ENCODE measurements at places on chromosomes 2 and 18.

- DNase-seq, result no peak
Observed at GRCh38 chr2:205909184-205909572, 176.8 kb downstream of the INO80D start.

DNA sequence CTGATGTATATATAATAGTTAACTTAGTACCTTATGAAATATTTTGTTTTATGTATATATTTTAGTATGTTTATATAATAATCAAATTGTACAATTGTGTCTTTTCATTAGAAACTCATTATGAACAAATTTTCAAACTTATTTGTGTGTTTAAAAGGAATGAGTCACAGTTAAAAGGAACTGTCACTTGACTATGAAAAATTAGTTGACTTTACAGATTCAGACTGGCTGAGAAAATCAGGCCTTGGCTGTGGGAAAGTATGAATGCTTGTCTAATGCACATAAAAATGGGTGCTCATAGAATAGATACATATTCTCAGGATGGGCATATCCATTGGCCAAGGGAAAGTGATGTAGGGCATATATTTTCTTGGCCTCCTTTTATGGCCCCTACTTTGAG is 576.8 kb downstream of the SATB2 start:
- DNase-seq, result no peak

- no peak for DNase-seq
Observed at GRCh38 chr18:51191128-51191717, 6.3 kb downstream of the MEX3C start.

- DNase-seq, result no peak
Observed at GRCh38 chr2:178775975-178776374, 31.2 kb downstream of the TTN start.

GRCh38 chr2:150532020-150532419 is 44.6 kb upstream of the RND3 start:
- DNase-seq, result no peak

GRCh38 chr2:54639609-54640008 is 83.9 kb upstream of the EML6 start:
- DNase-seq, result no peak

DNA sequence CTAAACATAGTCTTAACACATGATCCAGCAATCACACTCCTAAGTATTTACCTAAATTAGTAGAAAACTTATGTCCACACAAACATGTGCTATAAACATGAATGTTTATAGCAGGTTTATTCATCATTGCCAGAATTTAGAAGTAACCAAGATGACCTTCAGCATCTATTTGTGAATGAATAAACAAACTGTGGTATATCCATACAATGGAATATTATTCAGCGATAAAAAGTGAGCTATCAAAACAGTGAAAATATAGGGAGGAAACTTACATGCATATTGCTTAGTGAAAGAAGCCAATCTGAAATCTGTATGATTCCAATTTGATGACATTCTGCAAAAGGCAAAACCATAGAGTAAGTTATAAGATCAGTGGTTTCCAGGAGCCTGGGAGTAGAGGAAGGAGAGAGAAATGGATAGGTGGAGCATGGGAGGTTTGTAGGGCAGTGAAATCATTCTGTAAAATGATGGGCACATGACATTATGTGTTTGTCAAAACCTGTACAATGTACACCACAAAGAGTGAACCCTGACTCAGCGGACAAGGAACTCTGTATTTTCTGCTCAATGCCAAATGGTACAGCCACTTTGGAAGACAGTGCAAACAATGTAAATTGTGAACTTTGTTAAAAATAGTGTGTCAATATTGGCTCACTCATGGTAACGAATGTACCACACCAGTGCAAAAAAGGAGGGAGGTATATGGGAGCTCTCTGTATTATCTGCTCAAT is 61.9 kb upstream of the IGFBP2 start:
- DNase-seq, result no peak

- no peak for DNase-seq
Observed at GRCh38 chr2:148593421-148593820, 51.1 kb upstream of the EPC2 start.

- DNase-seq, result no peak
Observed at GRCh38 chr2:30271301-30271700, 40.0 kb downstream of the LBH start.

- DNase-seq, result no peak
Observed at GRCh38 chr18:54856105-54856646, 27.9 kb downstream of the RAB27B start.

- DNase-seq, result no peak
Observed at GRCh38 chr2:190093793-190094192, 31.3 kb upstream of the MSTN start.

DNA sequence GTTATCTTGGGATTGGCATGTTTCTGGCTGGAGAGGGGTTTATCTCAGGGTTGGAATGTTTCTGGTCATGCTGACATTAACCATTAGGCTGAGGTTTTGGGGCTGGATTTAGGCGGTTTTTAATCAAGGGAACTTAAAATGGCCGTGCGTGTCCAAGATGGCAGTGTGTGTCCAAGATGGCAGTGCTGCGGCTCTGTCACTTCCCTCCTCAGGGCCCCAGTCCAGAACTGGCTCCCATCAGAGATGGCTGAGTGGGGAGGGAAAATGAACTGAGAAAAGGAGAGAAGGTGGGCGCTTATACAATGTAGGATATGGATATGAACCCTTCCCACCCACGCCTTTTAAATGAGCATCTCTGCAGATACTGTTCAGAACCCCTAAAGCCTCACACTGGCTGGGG is 175.5 kb upstream of the MYT1L start:
- no peak for DNase-seq

- no peak for DNase-seq
Observed at GRCh38 chr2:38277245-38278116, 99.6 kb downstream of the ATL2 start.

GRCh38 chr18:28178720-28179119 is 1.8 kb upstream of the CDH2 start:
- no peak for DNase-seq

- DNase-seq, result peak; percentile 31
Observed at GRCh38 chr2:108534584-108535356, 500 bp downstream of the LIMS1 start.

- no peak for DNase-seq
Observed at GRCh38 chr18:74342416-74343043, 26.9 kb downstream of the C18orf63 start.

DNA sequence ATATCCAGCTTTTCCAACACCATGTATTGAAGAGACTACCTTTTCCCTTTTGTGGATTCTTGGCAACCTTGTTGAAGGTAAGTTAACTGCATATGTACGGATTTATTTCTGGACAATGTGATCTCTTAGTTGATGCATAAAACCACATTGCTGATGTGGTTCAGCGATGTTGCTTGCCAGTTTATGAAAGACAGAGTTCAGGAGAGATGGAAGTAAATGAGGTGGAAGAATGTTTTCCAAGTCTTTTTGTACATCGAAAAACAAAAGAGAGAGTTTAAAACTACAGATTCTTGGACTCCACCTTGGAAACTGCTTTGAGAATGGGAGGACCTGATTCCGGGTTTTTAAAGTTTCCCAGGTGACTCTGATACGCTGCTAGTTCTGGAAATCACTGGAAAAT is 43.8 kb downstream of the MOB4 start:
- DNase-seq, result no peak

- DNase-seq, result no peak
Observed at GRCh38 chr2:61585383-61585782, 47.2 kb upstream of the XPO1 start.

DNA sequence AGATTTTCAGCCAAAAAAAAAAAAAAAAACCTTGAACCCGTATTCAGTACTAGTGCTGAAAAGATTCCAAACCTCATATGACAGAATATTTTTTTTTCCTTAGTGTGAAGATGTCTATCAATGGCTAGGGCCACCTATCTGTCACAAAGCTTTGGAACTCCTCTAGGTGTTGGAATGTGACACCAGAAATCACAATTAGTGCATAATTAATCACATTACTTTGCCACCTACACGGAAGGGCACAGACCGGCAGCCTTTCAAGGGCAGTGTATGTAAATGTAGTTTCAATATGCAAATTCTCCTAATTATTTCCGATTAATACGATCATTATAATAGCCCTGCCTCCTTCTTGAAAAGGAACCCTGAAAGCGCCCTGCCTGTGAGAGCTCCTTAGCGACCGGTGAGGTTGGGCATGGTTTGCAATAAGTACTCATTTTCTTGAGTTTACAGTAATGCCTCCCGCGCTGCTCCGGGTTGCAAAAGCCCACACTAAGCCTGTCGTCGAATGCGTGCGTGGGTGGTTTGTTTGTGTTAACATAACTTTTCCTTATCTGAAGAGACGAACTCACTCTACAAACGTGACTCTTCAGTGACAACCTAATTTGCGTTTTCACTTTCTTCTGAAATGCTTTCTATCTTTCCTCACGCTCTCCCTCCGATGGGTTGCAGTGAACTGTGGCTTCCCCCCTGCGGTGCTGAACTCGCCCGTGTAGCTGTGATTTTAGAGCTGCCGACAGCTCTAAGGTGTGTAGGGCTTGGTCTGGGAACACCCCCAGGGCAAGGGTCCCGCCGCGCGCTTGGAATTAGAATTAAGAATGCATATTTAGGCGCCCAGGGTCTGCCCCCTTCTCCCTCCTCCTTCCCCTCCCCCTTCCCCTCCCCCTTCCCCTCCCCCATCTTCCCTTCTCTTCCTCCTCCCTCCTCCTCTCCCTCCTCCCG is 765 bp upstream of the ID2 start:
- no peak for DNase-seq

GRCh38 chr2:212961255-212961654 is 190.2 kb downstream of the IKZF2 start:
- no peak for DNase-seq

DNA sequence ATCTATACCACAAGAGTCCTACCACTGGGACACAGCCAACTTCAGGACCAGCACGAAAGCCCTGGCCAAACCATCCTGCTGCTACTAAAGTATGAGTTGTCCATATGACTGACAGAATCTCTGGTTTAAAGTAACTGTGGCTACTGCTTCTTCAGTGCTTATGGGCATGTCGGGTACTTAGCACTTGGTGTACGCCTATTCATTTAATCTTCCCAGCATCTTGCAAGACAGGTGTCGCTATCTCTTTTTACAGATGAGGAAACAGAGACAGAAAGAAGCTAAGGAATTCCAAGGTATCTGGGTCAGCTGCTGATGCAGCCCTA is 203.4 kb upstream of the ID2 start:
- no peak for DNase-seq
